ENCODE measurements at places on chromosomes 13 and 19.

DNA sequence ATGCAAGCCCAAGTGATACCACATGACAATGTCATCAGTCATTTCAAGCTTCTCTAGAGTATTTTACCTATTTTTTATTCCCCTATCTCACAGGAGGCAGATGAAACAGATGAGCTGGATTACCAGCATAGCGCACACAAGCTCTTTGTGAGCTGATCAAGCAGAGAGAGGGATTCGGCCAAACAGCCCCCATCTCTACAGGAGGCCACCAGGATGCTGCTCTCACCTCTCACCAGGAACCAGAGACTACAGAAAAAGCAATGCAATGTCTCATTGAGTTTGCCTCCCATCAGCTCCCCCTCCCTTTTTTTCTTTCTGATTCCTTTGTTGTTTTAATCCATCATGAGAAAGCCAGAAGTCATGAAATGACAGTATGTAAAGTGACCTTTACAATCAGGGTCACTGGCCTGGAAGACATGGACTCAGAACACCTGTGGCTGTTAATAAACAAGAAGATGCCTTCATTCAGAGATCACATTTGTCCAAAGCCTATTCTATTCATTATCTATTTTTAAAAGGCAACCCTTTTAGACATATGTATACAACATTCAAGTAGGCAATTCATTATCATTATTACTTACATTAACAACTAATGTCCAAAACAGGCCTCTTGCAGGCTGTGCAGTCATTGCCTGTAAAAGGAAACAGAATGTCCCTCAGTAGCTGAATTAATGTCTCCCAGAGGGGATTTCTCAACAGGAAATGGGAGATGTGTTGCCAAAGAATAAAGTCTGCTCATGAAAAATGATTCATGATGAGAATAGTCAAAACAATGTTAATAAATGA, 656.6 kb downstream of the TBC1D4 start:
- DNase-seq = peak; percentile 91

DNA sequence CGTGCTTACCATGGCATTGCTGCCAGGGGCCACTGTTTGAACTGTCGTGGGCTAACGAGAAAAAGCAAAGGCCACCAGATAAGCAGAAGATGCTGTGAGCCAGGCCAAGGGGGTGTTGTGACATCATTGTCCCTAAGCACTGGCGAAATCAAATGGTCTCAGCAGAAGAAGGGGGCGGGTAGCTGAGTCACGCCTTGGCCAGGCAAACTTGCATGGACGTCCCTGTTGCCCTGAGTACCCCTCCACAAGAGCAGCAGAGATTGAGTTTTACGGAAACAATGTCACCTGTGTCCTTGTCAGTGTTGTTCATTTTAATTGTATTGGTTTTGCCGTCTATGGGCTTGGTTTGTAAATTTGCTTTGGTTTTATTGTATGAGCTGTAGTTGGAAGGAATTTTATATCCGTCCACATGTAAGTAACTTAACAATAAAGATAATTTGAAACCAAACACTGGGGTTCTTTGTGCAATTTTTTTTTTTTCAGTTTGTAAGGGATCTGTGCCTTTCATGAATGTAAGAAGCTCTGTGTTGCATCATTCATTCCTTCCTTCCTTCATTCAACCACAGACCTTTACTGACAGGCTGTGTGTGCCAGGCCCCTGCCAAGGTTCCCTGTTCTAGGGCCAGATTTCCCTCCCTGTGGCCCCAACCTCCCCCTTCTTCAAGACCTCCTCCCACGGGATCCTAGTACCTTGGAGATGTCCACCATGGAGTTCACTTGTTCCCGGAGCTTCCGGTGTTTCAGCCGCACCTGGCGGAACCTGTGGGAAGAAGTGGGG, 12.3 kb downstream of the KCNN4 start:
- DNase-seq = no peak

- DNase-seq = no peak
Observed at GRCh38 chr13:26962671-26963070, 202.1 kb upstream of the GPR12 start.

- DNase-seq = no peak
Observed at GRCh38 chr19:8731428-8732169, 10.2 kb downstream of the OR2Z1 start.

GRCh38 chr19:49231804-49232203, 74.2 kb downstream of the TRPM4 start:
- no peak for DNase-seq

DNA sequence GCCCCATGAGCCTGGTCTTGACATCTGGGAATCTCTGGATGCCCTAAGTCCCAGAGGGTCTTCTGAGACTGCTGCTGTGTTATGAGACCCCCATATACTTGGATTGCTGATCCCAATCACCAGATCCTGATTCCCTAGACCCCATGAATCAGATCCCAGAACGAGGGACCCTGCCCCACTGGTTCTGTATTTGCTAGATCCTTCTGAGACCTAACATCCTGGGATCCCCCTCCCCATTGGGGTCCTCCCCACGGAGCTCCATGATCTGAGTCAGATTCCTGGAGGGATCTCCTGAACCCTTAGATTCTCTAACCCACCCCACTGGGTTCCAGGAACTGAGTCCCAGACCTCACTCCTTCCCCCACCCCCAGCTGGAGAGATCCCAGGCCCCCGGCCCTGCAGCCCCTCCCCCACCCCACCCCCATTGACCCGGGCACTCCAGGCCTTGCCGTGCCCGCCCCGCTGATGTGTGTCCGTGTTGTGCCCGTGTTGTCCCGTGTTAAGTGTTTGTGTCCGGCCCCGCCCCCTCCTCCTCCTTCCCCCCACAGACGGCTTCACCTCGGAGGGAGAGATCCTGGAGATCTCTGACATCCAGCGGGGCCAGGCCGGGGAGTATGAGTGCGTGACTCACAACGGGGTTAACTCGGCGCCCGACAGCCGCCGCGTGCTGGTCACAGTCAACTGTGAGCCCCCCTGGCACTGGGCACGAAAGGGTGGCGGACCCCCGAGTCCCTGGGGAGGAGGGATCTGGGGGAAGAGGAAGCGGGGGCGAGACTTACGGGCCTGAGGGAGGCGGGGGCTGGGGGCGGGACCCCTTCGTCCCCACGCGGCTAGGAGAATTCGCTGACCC, 15.0 kb downstream of the IGLON5 start:
- no peak for DNase-seq

- DNase-seq = no peak
Observed at GRCh38 chr19:2227415-2228156, 8.5 kb downstream of the PLEKHJ1 start.

GRCh38 chr13:24983094-24983493, 112.8 kb upstream of the PABPC3 start:
- no peak for DNase-seq

GRCh38 chr13:74444864-74445479, 310.8 kb upstream of the KLF12 start:
- DNase-seq = peak; percentile 2

DNA sequence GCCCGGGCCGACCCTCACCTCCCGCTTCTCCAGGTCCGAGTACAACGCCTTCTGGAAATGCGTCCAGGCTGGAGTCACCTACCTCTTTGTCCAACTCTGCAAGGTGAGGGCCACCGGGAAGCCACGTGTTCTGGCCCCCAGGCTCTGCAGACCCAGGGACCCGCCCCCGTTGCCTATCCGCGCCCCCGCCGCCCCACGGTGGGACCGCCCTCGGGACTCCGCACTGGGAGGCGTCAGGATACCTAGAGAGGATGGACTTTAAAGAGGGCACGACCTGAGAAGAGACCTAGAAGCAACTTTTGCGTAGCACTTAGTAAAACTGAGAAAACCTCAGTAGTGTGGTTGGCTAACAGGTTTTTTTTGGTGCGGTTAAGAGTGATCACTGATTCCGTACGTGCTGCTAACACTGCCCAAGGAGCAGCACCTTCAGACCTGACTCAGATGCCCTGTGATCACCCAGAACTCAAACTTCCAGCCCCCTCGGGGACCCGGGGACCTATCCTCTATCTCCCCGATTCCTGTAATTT, 492 bp downstream of the TMEM147 start:
- peak; percentile 18 for DNase-seq
